ENCODE measurements at places on chromosomes 3 and 15. TPM values are rescaled to one million over a fixed set of nuclear protein-coding genes. Genes with fewer than 3 reads are reported as not detected.

Gene TP63
- 83.0 TPM for total RNA-seq

Gene OIP5
- 0.89 TPM for total RNA-seq

Gene STRA6
- not detected for total RNA-seq

Gene MST1R
- total RNA-seq: 0.61 TPM

Gene FBXW12
- total RNA-seq: not detected

Gene PIF1
- total RNA-seq: 0.52 TPM

Gene CFAP44
- total RNA-seq: 0.89 TPM

Gene FYCO1
- total RNA-seq: 117 TPM

Gene SORD
- total RNA-seq: 6.2 TPM

Gene CLDN16
- not detected for total RNA-seq

Gene SCN11A
- not detected for total RNA-seq

Gene TMEM158
- total RNA-seq: 1.4 TPM

Gene THSD4
- total RNA-seq: 3.1 TPM

Gene C3orf85
- total RNA-seq: not detected

Gene EXOSC7
- 41.1 TPM for total RNA-seq

Gene GOLGA6A
- 0.08 TPM for total RNA-seq

Gene HGD
- total RNA-seq: not detected

Gene VGLL4
- 13.8 TPM for total RNA-seq

Gene MITF
- 48.2 TPM for total RNA-seq

Gene TBCCD1
- 6.2 TPM for total RNA-seq

Gene TGM5
- total RNA-seq: not detected

Gene MRAS
- total RNA-seq: 107 TPM

Gene CACNA2D2
- 0.56 TPM for total RNA-seq

Gene TEX9
- total RNA-seq: 0.73 TPM

Gene GOLGA6L4
- 0.81 TPM for total RNA-seq

Gene LDHAL6B
- total RNA-seq: not detected

Gene ISG20
- total RNA-seq: 2.5 TPM

Gene HTR3E
- not detected for total RNA-seq

Gene SCAMP5
- 6.3 TPM for total RNA-seq

Gene SYNM
- total RNA-seq: 350 TPM

Gene CDHR4
- not detected for total RNA-seq

Gene CRYGS
- 0.37 TPM for total RNA-seq

Gene CACNA1D
- total RNA-seq: 0.28 TPM

Gene SNTN
- total RNA-seq: not detected

Gene CDCP1
- 0.24 TPM for total RNA-seq

Gene LIPC
- not detected for total RNA-seq

Gene P2RY1
- total RNA-seq: 1.0 TPM

Gene NT5DC2
- total RNA-seq: 6.8 TPM

Gene C3orf80
- total RNA-seq: not detected

Gene KNL1
- 0.49 TPM for total RNA-seq

Gene IL17RE
- total RNA-seq: 0.75 TPM

Gene DALRD3
- total RNA-seq: 10.4 TPM

Gene NECTIN3
- total RNA-seq: 5.0 TPM

Gene ADCY5
- total RNA-seq: 2.3 TPM

Gene GCSAM
- not detected for total RNA-seq

Gene CD80
- not detected for total RNA-seq

Gene ADAMTS7
- 1.1 TPM for total RNA-seq

Gene XCR1
- 0.04 TPM for total RNA-seq

Gene NTRK3
- total RNA-seq: 0.17 TPM

Gene GABRB3
- total RNA-seq: 0.25 TPM

Gene SLC2A2
- not detected for total RNA-seq
